IMR-90 (cell line): ENCODE measurements at places on chromosomes 1 and 21. TPM values are rescaled to one million over a fixed set of nuclear protein-coding genes. Genes with fewer than 3 reads are reported as not detected.

MIXL1 gene
- not detected in 2 replicates for polyA plus RNA-seq

AMY2A gene
- not detected in 2 replicates for polyA plus RNA-seq

C8A gene
- polyA plus RNA-seq: not detected in 2 replicates

DNA sequence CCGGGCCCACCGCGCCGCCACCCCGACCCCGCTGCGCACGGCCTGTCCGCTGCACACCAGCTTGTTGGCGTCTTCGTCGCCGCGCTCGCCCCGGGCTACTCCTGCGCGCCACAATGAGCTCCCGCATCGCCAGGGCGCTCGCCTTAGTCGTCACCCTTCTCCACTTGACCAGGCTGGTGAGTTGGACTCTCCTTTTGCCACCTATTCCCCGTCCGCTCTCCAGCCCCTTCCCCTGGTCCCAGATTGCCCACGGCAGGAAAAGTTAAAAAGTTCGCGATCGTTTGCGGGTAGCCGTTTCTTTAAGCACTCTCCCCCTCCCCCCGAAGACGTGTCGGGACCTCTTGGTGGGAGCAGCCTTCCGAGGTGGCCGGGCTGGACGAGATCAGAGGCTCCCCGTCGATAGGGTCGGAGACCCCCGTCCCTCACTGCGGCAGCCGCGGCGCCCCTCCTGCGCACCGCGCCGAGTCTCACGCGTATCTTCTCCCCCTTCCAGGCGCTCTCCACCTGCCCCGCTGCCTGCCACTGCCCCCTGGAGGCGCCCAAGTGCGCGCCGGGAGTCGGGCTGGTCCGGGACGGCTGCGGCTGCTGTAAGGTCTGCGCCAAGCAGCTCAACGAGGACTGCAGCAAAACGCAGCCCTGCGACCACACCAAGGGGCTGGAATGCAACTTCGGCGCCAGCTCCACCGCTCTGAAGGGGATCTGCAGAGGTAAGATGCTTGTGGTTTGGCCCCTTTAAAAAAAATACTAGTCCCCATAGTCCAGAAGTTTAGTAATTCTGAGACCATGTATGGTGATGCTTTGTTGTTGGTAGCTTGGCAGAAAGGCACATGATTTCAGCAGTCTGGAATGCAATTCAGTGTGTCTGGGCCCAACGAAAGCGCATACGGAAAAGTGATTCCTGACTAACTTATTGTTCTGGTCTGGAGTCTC lies 576 bp downstream of the CCN1 start:
- peaks cover 22% of the 10 kb centered on the region for H3K36me3 ChIP-seq
- peaks cover 4% of the 10 kb centered on the region for H3K4me1 ChIP-seq
- peak; percentile 69 for DNase-seq

DNA sequence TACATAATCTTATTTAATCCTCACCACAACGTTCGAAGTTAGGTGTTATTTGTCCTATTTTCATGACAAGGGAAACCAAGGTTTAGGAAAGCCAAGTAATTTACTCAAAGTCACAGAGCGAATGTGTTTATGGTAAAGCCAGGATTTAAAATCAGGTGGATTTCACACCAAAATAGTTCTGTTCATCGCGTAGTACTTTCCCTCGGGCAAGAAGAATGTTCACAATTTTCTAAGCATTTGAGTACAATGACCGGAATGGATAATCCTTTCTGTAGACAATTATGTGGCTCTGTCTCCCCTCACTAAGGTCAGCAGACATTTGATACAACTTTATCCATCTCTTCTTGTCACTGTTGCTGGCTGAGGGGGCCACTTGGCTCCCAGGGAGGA lies 204.2 kb downstream of the ST6GALNAC3 start:
- no peaks in the 10 kb centered on the region for H3K36me3 ChIP-seq
- no peak overlapping the region for H3K27ac ChIP-seq
- no peak for DNase-seq
- H3K4me1 ChIP-seq: no peaks in the 10 kb centered on the region
- no peaks in the 10 kb centered on the region for H3K27me3 ChIP-seq
- no peak overlapping the region for H3K4me3 ChIP-seq

DNA sequence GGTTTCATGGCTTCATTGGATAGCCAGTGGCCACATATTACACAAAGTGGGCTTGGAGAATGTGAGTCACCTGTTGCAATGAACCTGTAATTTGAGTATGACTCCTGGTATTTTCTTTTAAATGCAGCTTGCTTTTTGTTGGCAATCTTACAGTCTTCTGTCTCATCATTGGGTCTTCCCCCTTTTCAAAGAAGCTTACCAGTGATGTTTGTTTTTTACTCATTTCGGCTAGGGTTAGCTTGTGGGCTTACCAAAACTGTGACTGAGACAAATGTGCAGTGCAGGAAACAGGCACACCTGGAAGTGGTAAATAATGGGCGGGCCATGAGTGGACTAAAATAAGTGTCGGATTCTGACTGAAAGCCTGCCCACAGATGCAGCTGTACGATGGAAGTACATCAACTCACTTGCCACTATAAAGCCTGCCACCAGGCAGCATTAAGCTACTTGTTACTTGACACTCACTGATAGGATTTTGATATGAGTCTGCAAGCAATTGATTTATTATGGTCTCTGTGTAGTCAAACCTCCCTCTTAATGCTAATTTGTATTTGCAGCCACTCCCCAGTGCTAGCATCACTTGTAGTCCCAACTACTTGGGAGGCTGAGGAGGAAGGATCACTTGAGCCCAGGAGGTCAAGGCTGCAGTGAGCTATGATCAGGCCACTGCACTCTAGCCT lies 4.2 kb downstream of the HHAT start:
- no peak overlapping the region for H3K4me3 ChIP-seq
- H3K27ac ChIP-seq: no peak overlapping the region
- no peaks in the 10 kb centered on the region for H3K36me3 ChIP-seq
- H3K27me3 ChIP-seq: 0 out of 2 replicates have a peak, but pooled peaks cover 4% of the 10 kb centered on the region
